Ureter (tissue), 1 donor: ENCODE measurements at places on chromosomes 3 and 15. TPM values are rescaled to one million over a fixed set of nuclear protein-coding genes. Genes with fewer than 3 reads are reported as not detected.

Gene GOLGA6A
- total RNA-seq = not detected

Gene IL16
- 18.5 TPM for total RNA-seq

Gene NOX5
- 0.89 TPM for total RNA-seq

Gene GCHFR
- total RNA-seq = 7.4 TPM

Gene ALDH1L1
- total RNA-seq = 129 TPM

Gene TNFAIP8L3
- total RNA-seq = 20.6 TPM

Gene FAM131A
- total RNA-seq = 13.5 TPM

Gene A4GNT
- total RNA-seq = not detected

Gene FBXL22
- total RNA-seq = 13.3 TPM

Gene HTR3E
- not detected for total RNA-seq

Gene GOLGA8J
- not detected for total RNA-seq

Gene STRA6
- 50.9 TPM for total RNA-seq

Gene TMEM266
- total RNA-seq = 0.52 TPM

Gene LZTFL1
- 24.5 TPM for total RNA-seq

Gene FSTL1
- 379 TPM for total RNA-seq

Gene EPHB1
- 3.1 TPM for total RNA-seq

Gene MUC4
- total RNA-seq = 0.08 TPM

Gene MUSTN1
- 15.9 TPM for total RNA-seq

Gene C3orf22
- total RNA-seq = not detected
